Motor neuron (in vitro differentiated cells): ENCODE measurements at places on chromosomes 7 and 10. TPM values are rescaled to one million over a fixed set of nuclear protein-coding genes. Genes with fewer than 3 reads are reported as not detected.

IFT22 gene
- total RNA-seq = 32.9 and 33.3 TPM in 2 replicates

OPALIN gene
- total RNA-seq = 0.44 and 0.52 TPM in 2 replicates

C10orf53 gene
- 0.26 and 0.49 TPM in 2 replicates for total RNA-seq

MYO1G gene
- 0.37 and 0.43 TPM in 2 replicates for total RNA-seq

DPYSL4 gene
- total RNA-seq = 71.5 and 78.5 TPM in 2 replicates

C10orf90 gene
- 0.36 TPM in 1 of 2 replicates, not detected in the other for total RNA-seq

HYAL4 gene
- total RNA-seq = not detected in 2 replicates

LRRD1 gene
- total RNA-seq = 0.32 and 0.52 TPM in 2 replicates
